ENCODE measurements at places on chromosomes 5 and 9. TPM values are rescaled to one million over a fixed set of nuclear protein-coding genes. Genes with fewer than 3 reads are reported as not detected.

The HBEGF gene
- 24.6 TPM for total RNA-seq

The PCDHGA2 gene
- total RNA-seq, result 0.95 TPM

GRCh38 chr5:58090704-58091103 is 369.2 kb downstream of the PLK2 start:
- no peak for DNase-seq

GRCh38 chr9:120100595-120100994 is 479.4 kb downstream of the CDK5RAP2 start:
- no peak for DNase-seq

DNA sequence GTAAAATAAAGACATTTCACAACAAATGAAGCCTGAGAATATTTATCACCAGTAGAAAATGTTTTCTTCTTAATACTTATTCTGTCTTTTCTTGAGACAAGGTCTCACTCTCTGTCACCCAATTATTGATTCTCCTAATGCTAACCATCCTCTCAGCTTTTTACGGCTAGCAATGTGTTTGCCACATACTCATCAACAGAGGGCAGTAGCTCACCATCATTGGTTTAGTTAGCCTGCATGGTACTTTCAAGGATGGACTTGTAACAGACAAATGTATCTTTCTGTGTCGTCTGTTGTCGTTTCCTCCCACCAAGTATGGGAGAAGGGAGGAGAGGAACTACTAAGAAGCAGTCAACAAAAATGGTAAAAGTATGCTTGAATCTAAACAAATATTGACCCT is 5.9 kb upstream of the ACO1 start:
- no peak for DNase-seq

GRCh38 chr9:15243081-15243480 is 63.9 kb downstream of the TTC39B start:
- DNase-seq, result no peak

- DNase-seq, result no peak
Measured at GRCh38 chr9:73402081-73403028, 250.7 kb downstream of the ANXA1 start.

DNA sequence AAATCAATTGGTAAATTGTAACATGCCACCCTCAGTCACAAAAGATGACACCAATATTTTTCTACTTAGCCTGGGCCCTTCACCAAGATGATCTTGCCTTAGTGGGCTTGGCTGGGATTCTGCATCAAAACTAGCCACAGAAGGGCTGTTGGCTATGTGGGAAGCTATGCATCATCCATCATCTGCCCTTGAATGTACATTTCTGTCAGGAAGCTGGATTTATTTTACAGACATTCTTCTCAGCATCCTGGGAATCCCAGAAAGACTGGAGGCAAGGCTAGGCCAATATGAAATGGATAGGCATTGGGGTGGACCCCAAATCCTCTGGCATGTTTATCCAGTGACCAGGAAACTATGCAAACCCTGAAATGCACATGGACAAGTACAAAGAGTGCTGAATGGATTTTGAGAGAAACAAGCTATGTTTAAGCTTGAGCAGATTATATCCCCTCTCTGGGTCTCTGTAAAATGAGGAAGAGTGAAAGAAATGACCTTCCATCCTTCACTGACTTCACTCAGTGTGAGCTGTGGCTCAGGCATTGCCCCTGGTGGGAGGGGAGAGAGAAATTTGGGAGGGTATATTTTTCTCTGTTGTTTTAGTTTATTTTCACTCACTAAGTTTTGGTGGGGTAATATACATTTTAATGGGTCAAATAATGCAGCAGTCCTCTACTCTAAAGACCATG is 283.6 kb downstream of the EBF1 start:
- no peak for DNase-seq

DNA sequence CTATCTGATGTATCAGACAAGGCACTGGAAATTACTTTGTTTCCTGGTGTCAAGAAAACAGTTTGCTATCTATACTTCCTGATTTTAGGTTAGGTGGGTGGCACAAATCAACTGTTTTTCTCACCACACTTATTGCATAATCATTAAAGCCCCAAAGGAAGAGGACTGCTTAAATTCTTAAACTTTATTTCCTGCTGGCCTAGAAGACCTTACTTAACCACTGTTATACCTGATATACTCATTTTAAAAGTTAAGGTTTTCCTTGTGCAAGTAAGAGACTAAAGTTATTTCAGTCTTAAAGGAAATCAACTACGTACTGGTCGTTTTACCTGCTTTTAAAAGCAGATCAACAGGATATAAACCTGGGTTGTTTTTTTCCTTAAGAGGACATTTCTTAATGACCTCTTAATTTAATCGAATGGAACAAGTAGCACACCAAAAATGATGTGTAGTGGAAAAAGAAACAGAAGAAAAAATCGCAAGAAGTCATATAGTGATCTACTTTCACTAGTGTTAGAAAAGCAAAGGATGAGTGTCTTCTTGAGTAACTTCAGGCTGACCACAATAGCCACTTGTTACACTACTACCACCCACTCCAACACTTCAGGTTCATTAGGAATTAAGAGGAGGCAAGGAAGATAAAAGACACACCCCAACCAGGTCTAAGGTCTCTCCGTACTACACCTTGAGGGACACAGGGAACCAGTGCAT is 974 bp downstream of the CLINT1 start:
- DNase-seq, result no peak

DNA sequence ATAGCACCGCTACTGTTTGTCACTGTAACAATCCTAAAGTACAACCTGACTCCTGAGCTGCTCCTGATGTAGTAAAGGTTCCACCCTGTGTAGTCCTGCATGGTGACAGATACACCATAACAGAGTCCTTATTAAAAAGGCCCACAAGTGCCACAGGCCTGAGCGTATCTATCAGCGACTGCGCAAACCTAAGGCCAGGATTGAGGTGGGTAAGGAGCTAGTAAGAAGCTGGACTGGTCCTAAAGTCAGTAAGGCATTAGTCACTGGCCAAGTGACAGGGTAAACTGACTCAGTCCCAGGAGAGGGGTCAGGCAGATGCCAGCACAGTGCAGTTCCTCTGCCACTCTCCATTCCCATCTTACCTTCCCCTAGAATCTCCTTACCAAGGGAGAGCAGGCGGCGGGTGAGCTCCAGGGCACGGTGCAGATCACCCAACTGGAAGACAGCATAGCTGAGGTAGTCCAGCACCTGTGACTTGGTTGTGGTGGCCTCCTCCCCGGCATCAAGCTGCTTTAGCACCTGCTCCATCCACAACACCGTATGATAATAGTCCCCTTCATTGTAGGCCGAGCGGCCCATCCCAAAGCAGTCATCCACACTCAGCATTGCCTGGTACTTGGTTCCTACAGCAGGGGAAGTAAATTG is 17.6 kb downstream of the P4HA2 start:
- DNase-seq, result no peak

DNA sequence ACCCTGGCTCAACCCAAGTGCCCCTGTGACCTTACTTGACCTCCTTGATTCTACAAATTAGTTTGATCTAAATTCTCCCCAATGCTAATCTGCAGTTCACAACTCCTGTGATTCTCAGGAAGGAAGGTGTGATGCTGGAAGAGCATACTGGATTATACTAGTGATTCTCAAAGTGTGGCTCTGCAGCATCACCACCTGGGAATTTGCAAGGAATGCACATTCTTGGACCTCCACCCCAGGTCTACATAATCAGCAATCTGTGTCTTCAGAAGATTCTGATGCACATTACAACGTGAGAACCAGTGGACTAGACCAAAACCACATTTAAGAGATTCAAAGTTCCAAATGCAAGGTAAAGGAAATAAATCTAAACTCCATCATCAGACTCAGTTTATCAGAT is 198.6 kb downstream of the AGTPBP1 start:
- DNase-seq, result no peak

GRCh38 chr5:95163079-95163478 is 121.8 kb downstream of the MCTP1 start:
- no peak for DNase-seq
